ENCODE measurements at places on chromosomes 2 and 18.

DNA sequence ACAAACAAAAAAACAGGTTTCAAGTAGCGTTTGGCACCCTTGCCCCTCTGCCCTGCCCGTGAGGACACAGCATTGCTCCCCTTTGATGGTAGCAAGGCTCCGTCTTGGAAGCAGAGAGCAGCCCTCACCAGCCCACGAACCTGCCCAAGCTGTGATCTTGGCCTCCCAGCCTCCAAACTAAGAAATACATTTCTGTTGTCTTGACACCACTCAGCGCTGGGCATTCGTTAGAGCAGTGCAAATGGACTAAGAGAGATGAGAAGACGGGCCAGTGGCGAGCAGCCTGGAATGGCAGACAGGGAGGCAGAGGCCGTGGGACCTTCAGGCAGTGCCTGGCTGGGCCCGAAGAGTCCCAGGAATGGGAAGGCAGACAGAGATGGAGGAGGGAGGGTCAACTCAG, 109.8 kb downstream of the SH3BP4 start:
- no peak for DNase-seq

GRCh38 chr2:8416849-8417832, 264.7 kb upstream of the ID2 start:
- peak; percentile 39 for DNase-seq

- no peak for DNase-seq
Measured at GRCh38 chr2:169329688-169330554, 32.4 kb downstream of the LRP2 start.

DNA sequence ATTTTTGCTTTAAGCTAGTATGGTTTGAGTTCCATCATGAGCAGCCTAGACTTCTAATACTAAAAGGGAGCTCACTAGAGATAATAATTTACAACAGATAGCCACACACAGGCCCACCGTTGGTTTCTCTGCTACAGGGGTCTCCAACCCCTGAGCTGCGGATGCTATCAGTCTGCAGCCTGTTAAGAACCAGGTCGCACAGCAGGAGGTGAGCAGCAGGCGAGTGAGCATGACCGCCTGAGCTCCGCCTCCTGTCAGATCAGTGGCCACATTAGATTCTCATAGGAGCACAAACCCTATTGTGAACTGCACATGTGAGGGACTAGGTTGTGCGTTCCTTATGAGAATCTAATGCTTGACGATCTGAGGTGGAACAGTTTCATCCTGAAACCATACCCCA, 150.6 kb downstream of the HRH4 start:
- peak; percentile 6 for DNase-seq

All from NCI-H524 (cell line).